ENCODE measurements at places on chromosomes 3 and 15. TPM values are rescaled to one million over a fixed set of nuclear protein-coding genes. Genes with fewer than 3 reads are reported as not detected.

DNA sequence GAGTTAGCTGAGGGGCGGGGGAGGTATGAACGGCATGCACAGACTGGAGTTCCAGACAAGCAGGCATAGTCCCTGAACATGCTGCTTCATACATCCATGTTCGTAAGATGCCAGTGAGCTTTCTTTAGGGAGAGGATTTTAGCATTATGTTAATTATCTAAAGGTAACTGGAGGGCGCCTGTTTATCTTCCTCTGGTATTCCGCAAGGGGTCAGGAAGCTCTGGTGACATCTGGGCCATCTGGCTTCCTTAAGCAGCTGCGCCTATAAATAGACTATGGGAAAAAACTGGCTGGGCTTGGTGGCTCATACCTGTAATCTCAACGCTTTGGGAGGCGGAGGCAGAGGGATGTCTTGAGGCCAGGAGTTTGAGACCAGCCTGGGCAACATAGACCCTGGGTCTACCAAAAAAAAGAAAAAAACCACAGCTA lies 1.5 kb upstream of the FBXO22 start:
- DNase-seq: no peak
- no peaks in the 10 kb centered on the region for H3K27me3 ChIP-seq
- no peaks in the 10 kb centered on the region for H3K36me3 ChIP-seq
- H3K27ac ChIP-seq: no peak overlapping the region
- peaks cover 18% of the 10 kb centered on the region for H3K4me1 ChIP-seq

- H3K36me3 ChIP-seq: no peaks in the 10 kb centered on the region
- H3K27ac ChIP-seq: no peak overlapping the region
- H3K4me3 ChIP-seq: no peak overlapping the region
- no peaks in the 10 kb centered on the region for H3K27me3 ChIP-seq
- H3K4me1 ChIP-seq: no peaks in the 10 kb centered on the region
Observed at GRCh38 chr3:10852066-10852808, 36.2 kb downstream of the SLC6A11 start.

GRCh38 chr15:62732078-62732477 lies 310.5 kb upstream of the TPM1 start:
- H3K4me1 ChIP-seq: no peaks in the 10 kb centered on the region
- no peak overlapping the region for H3K27ac ChIP-seq
- no peaks in the 10 kb centered on the region for H3K27me3 ChIP-seq
- peaks cover 15% of the 10 kb centered on the region for H3K36me3 ChIP-seq

- H3K4me3 ChIP-seq: peak overlapping the region; percentile 91
- H3K4me1 ChIP-seq: peaks cover 5% of the 10 kb centered on the region
- no peak for DNase-seq
- no peaks in the 10 kb centered on the region for H3K27me3 ChIP-seq
- no peaks in the 10 kb centered on the region for H3K36me3 ChIP-seq
Observed at GRCh38 chr3:11154953-11155325, 646 bp downstream of the HRH1 start.

- no peaks in the 10 kb centered on the region for H3K27me3 ChIP-seq
- no peaks in the 10 kb centered on the region for H3K36me3 ChIP-seq
- no peak overlapping the region for H3K4me3 ChIP-seq
- no peak overlapping the region for H3K27ac ChIP-seq
Observed at GRCh38 chr15:62378772-62379498, 213.8 kb upstream of the C2CD4B start.

- H3K27me3 ChIP-seq: no peaks in the 10 kb centered on the region
- no peaks in the 10 kb centered on the region for H3K4me1 ChIP-seq
- no peak for DNase-seq
- H3K36me3 ChIP-seq: no peaks in the 10 kb centered on the region
- H3K4me3 ChIP-seq: no peak overlapping the region
Observed at GRCh38 chr3:31039145-31039544, 144.7 kb upstream of the GADL1 start.

DNA sequence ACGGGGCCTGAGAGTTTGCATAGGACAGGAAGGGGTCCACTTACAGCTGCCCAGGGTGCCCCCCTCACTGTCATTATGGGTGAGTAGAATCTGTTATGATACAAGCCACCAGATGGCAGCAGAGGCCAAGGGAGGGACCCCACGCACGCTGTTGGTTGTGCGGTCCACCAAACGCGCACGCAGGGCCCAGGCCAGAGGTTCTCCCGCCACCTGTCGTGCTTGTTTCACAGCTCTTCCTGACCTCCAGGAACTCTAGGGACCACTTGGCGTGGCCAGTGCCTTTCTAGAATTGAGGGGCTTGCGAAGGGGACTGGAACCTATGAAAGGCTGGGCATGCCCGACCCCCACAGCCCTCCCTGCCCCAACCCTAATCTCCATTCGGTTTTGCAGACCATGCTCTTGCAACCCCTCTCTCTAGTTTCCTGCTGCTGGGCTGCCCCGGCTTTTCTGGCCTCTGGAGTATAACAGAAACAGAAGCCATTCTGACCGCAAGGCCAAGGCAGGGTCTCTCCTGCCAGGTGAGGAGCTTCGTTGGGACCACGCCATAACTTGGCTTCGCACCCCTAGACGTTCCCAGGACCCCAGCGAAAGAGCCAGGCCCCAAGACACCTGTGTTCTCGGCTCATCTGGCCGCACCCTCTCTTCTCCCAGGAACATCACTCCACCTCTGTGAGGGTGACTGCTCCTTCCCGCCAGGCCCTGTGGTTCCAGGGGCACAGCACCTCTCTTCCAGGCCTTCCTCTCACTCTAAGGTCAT lies 46.0 kb downstream of the ALDH1L1 start:
- no peak overlapping the region for H3K27ac ChIP-seq
- H3K36me3 ChIP-seq: no peaks in the 10 kb centered on the region
- no peaks in the 10 kb centered on the region for H3K27me3 ChIP-seq

GRCh38 chr15:61828860-61829513 lies 231.3 kb downstream of the VPS13C start:
- H3K27me3 ChIP-seq: no peaks in the 10 kb centered on the region
- no peaks in the 10 kb centered on the region for H3K4me1 ChIP-seq
- no peaks in the 10 kb centered on the region for H3K36me3 ChIP-seq
- H3K27ac ChIP-seq: no peak overlapping the region
- no peak for DNase-seq
- no peak overlapping the region for H3K4me3 ChIP-seq

DNA sequence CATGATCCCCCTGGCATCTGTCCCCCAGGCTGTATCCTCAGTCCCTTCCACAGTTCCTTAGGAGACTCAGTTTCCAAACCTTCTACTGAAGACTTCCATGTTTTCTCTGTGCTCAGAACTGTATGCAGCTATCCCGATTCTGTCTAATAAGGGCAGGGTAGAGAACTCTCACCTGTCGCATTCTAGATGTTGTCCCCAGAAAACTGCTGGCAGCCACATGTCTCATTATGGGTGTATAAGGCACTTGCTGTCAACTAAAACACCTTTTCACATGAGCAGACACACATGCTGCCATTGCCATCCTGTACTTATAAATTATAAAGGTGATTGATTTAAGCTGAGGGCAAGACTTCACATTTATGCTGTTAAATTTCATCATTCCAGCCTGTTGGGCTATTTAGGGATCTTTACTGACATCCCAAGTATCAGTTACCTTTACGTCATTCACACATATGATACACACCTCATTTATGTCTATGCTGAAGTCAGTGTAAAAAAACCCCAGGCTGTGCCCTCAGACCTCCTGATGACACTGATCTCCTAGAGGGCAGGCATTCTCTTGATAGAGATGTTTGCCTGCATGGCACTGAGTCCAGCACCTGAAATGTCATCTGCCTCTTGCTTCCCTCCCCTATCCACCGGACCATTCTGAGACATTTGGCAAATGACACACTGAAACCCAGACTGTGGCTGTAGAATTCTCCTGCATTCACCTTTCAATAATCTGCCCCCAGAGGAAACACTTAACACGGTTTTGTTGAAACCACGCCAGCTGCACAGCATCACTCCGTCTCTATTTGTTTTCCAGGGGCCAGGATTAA lies 35.8 kb downstream of the BTD start:
- peaks cover 21% of the 10 kb centered on the region for H3K4me1 ChIP-seq
- DNase-seq: no peak
- H3K27ac ChIP-seq: no peak overlapping the region
- no peaks in the 10 kb centered on the region for H3K36me3 ChIP-seq
- H3K4me3 ChIP-seq: no peak overlapping the region

DNA sequence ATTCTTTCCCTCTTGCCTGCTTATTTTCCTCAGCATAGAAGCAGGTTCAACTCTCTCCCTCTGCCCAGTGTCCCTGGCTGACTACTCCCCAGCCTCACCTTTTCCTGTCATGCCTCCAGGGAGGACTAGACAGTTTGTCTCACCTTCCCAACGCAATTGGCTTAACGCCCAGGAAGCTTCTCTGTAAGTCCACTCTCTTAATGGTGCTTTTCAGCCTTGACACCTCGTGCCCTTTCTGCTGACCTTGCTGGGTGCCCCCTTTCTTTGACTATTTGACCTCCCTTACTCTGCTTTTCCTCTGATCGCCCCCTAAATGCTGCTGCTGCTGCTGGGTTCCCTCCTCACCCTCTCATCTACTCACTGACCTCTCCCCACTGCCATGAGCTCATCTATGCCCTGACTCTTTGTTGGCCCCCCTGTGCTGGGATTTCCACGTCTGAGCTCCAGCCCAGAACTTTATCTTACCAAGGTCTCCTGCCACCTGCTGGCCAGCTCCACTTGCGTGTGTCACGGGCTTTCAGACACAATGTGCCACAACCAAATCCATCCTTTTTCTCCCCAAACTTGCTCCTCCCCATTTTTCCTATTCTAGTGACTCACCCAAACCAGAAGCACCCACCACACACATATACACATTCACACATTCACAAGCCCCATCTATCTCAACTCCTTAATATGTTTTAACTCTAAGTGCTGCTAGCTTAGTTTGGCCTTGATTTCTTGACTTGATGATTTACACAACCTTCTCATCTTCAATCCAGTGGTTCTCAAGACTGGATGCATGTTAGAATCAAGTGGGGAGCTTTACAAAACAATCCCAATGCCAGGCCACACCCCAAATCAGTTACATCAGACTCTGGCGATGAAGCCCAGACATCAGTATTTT lies 16.6 kb downstream of the EPB42 start:
- no peaks in the 10 kb centered on the region for H3K4me1 ChIP-seq
- no peaks in the 10 kb centered on the region for H3K36me3 ChIP-seq
- no peak overlapping the region for H3K4me3 ChIP-seq
- no peaks in the 10 kb centered on the region for H3K27me3 ChIP-seq
- DNase-seq: no peak

DNA sequence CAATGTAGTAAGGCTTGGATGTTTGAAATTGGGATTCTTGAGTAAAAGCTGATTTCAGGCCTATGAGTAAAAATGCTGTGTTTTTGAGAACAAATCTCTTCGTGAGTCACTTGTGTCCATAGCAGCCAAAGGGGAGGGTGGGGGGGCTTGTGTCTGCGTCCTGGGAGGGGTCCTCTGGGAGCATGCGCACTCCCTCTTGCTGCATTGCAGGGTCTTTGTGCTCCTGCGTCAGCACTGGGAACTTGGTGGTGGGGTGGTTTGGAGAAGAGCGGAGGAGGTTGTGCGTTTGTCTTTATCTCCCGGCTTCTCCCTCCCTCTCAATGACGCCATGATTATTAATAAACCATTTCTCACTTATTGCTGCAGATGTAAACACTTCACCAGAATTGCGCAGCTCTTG lies 75.9 kb upstream of the NDN start:
- no peak overlapping the region for H3K27ac ChIP-seq
- H3K4me3 ChIP-seq: no peak overlapping the region
- H3K4me1 ChIP-seq: no peaks in the 10 kb centered on the region
- H3K36me3 ChIP-seq: no peaks in the 10 kb centered on the region
- DNase-seq: no peak
- H3K27me3 ChIP-seq: no peaks in the 10 kb centered on the region

DNA sequence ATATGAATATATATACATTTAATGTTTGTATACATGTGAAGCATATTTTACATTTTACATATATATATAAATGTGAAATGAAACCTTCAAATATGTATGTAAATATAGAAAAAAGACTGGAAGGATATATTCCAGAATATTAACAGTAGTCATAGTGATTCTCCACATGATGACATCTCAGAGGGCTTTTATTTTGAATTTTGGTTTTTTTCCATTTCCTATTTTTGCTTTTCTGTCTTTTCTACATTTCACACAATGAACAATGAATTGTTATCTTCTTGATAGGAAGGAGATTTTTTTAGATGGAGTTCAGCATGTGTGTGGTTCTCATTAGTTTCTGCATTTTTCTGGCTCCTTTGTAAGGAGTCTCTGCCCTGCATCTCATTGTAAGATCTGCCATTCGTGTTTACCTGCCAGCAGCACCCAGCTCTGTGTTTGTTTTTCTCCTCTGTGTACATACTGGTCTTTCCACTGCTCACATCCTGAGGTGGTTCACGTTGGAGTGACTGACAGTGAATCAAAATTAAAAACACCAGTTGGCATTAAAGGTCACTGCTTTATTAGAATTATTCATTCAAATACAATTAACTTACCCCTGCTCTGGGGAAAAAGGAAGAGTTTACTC lies 425.3 kb upstream of the MDFIC2 start:
- no peaks in the 10 kb centered on the region for H3K27me3 ChIP-seq
- no peak overlapping the region for H3K4me3 ChIP-seq
- no peaks in the 10 kb centered on the region for H3K4me1 ChIP-seq
- H3K27ac ChIP-seq: no peak overlapping the region
- no peak for DNase-seq

- peaks cover 15% of the 10 kb centered on the region for H3K4me1 ChIP-seq
- H3K4me3 ChIP-seq: peak overlapping the region; percentile 70
- H3K36me3 ChIP-seq: no peaks in the 10 kb centered on the region
- no peak overlapping the region for H3K27ac ChIP-seq
Observed at GRCh38 chr3:184526088-184526433, 35.5 kb upstream of the EPHB3 start.

DNA sequence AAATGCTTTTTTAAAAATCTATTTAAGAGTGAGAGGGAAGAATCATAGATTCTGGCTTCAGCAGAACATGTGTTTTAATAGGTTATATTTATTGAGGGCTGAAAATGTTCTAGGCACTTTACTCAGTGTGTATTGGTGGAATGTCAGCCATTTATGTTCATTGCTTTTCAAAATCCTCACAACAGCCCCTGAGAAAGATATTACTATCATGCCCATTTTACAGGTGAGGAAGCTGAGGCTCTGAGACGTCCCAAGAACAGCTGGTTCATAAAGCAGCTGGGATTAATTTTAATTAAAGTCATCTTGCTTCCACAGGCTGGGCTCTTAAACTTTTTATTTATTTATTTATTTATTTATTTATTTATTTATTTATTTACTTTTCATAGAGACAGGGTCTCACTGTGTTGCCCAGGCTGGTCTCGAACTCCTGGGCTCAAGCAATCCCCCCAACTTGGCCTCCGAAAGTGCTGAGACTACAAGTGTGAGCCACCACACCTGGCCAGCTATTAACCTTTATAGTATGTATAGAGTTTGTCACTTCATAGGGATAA lies 364.6 kb downstream of the SHQ1 start:
- H3K36me3 ChIP-seq: no peaks in the 10 kb centered on the region
- H3K4me1 ChIP-seq: peaks cover 40% of the 10 kb centered on the region
- no peaks in the 10 kb centered on the region for H3K27me3 ChIP-seq

Gene C15orf62
- total RNA-seq: 0.54 TPM

Gene PRSS50
- total RNA-seq: 0.28 TPM

Gene SLC24A5
- not detected for total RNA-seq

Gene FBXO40
- total RNA-seq: not detected

Gene CACNA2D3
- total RNA-seq: 4.0 TPM

Data from thoracic aorta (tissue), 2 donors.